ENCODE measurements at places on chromosomes 7 and 10. TPM values are rescaled to one million over a fixed set of nuclear protein-coding genes. Genes with fewer than 3 reads are reported as not detected.

The GIMAP4 gene
- 20.7 TPM for polyA plus RNA-seq

The PAX2 gene
- 181 TPM for polyA plus RNA-seq

The OR9A2 gene
- polyA plus RNA-seq: not detected

The HNRNPA2B1 gene
- polyA plus RNA-seq: 1,596 TPM

The ERVW-1 gene
- 0.44 TPM for polyA plus RNA-seq

The LRMDA gene
- 7.8 TPM for polyA plus RNA-seq

The PIK3CG gene
- polyA plus RNA-seq: 3.0 TPM

The TMEM225B gene
- polyA plus RNA-seq: 2.0 TPM

The XRCC2 gene
- polyA plus RNA-seq: 9.0 TPM

The GJD4 gene
- not detected for polyA plus RNA-seq

The STK31 gene
- 0.80 TPM for polyA plus RNA-seq

The HOXA13 gene
- 0.03 TPM for polyA plus RNA-seq

The EPHB6 gene
- 22.3 TPM for polyA plus RNA-seq

The PRKAR1B gene
- 37.8 TPM for polyA plus RNA-seq

The SFTPA1 gene
- polyA plus RNA-seq: 0.40 TPM

The GHRHR gene
- 0.23 TPM for polyA plus RNA-seq

The CUZD1 gene
- polyA plus RNA-seq: 2.0 TPM

The TMEM196 gene
- not detected for polyA plus RNA-seq

The DEPP1 gene
- 7.4 TPM for polyA plus RNA-seq

The PTPN20 gene
- 2.2 TPM for polyA plus RNA-seq

The GATA3 gene
- 97.1 TPM for polyA plus RNA-seq

The CPA2 gene
- polyA plus RNA-seq: 0.34 TPM

The GRM8 gene
- polyA plus RNA-seq: 11.4 TPM

The ECD gene
- 34.9 TPM for polyA plus RNA-seq

The GTF2I gene
- polyA plus RNA-seq: 265 TPM

The NPVF gene
- not detected for polyA plus RNA-seq

The EPDR1 gene
- 18.5 TPM for polyA plus RNA-seq

The SLC29A4 gene
- 25.9 TPM for polyA plus RNA-seq

The SRRM3 gene
- polyA plus RNA-seq: 1.8 TPM

The TAS2R5 gene
- 3.0 TPM for polyA plus RNA-seq

The TNS3 gene
- 91.4 TPM for polyA plus RNA-seq

The FKBP9 gene
- 348 TPM for polyA plus RNA-seq
